ENCODE measurements at places on chromosomes 5 and 9. TPM values are rescaled to one million over a fixed set of nuclear protein-coding genes. Genes with fewer than 3 reads are reported as not detected.

- DNase-seq, result no peak
These were observed 28.4 kb downstream of the LMX1B start for GRCh38 chr9:126642010-126642744.

PHYHD1 gene
- 1.5 TPM for total RNA-seq

DNA sequence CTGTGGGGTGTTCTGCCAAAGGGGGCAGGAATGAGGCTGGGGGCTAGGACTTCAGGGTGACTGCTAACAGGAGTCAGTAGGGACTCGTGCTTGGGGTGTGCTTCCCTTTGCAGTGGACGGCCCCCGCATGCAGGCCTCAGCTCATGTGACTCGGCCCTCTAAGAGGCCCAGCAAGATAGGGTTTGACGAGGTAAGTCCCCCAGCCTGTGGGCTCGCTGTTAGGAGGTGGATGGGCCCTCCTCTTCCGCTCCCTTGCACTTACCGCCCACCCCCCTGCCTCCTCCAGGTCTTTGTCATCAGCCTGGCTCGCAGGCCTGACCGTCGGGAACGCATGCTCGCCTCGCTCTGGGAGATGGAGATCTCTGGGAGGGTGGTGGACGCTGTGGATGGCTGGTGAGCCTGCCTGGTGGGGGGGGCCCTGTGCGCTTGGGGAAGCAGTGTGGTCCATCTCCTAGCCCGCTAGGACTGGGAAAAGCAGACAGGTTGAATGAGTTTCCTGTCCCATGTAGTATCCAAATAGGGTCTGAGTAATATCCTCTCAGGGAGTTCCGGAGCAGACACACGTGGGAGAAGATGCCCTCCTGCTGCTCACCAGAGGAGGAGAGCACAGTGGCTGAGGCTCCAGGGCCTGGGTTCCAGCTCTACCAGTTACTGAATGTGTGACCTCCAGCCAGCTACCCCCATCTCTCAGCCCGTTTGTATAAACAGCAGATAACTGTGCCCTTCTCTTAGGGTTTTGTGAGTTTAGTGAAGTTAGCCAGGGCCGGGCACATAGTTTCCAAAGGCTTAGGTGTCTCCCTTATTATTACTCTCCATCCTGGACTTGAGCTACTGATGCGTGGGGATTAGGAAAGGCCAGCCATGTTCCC, 8.2 kb downstream of the CERCAM start:
- DNase-seq, result no peak

DNA sequence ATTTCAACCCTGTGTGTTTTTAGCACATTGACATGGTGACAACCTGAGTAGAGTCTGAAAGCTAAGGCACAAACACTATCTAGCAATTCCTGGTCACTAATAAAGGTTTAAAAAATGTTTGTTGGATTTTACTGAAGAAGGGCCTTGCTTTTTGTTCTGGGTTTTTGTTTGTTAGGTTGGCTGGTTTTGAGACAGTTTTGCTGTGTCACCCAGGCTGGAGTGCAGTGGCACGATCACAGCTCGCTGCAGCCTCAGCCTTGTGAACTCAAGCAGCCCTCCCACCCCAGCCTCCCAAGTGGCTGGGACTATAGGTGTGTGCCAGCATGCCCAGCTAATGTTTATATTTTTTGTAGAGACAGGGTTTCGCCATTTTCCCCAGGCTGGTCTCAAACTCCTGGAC, 39.0 kb downstream of the PRKACG start:
- DNase-seq, result no peak

Data from left colon (tissue), 2 donors.